Amniotic stem cell (primary cell): ENCODE measurements at places on chromosomes 1 and 21.

GRCh38 chr1:110148961-110149360 lies 1.3 kb upstream of the SLC6A17 start:
- no peak for DNase-seq

DNA sequence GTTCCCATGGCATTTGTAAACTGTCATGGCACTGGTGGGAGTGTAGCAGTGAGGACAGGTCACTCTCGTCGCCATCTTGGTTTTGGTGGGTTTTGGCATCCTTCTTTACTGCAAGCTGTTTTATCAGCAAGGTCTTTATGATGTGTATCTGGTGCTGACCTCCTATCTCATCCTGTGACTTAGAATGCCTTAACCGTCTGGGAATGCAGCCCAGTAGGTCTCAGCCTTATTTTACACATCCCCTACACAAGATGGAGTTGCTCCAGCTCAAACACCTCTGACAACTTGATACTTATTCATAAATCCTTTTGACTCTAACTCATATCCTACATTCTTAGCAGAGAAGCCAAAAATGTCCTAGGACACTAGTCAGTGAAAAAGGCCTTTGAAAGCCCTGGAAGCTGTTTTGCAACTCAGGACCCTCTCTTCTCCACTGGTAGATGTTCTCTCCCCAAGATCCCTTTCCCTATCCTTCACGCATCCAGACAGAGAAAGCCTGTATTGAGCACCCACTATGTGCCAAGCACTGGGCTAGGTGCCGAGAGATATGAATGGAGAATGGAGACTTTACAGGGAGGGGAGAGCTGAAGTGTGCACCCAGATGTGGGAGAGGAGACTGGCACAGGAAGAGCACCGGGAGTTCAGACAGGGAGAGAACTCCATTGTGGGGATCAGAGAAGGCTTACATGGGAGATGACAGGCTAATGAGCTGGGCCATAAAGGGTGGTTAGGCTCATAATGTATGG lies 6.7 kb upstream of the CSRP1 start:
- no peak for DNase-seq

DNA sequence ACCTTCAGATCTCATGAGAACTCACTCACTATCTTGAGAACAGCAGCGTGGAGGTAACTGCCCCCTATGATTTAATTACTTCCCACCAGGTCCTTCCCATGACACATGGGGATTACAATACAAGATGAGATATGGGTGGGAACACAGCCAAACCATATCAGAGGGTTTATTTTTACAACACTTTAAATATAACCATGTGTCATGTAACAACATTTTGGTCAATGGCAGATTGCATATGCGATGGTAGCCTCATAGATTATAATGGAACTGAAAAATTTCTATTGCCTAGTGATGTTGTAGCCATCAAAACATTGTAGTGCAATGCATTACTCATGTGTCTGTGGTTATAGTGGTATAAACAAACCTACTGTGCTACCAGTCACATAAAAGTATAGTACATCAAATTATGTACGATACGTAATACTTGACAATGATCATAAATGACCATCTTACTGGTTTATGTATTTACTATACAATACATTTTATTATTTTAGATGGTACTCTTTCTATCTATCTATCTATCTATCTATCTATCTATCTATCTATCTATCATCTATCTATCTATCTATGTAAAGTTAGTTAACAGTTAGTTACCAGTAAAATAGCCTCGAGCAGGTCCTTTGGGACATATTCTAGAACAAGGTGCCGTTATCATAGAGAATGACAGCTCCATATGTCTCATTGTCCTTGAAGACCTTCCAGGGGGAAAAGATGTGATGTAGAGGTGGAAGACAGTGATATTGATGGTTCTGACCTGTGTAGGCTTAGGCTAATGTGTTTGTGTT lies 12.6 kb upstream of the S100B start:
- no peak for DNase-seq

- DNase-seq: no peak
These were observed 39.6 kb upstream of the LDLRAP1 start for GRCh38 chr1:25503551-25504426.

GRCh38 chr1:24344090-24344742 lies 25.1 kb downstream of the GRHL3 start:
- DNase-seq: no peak

- DNase-seq: no peak
These were observed 13.8 kb downstream of the LEPR start for GRCh38 chr1:65434255-65434654.

DNA sequence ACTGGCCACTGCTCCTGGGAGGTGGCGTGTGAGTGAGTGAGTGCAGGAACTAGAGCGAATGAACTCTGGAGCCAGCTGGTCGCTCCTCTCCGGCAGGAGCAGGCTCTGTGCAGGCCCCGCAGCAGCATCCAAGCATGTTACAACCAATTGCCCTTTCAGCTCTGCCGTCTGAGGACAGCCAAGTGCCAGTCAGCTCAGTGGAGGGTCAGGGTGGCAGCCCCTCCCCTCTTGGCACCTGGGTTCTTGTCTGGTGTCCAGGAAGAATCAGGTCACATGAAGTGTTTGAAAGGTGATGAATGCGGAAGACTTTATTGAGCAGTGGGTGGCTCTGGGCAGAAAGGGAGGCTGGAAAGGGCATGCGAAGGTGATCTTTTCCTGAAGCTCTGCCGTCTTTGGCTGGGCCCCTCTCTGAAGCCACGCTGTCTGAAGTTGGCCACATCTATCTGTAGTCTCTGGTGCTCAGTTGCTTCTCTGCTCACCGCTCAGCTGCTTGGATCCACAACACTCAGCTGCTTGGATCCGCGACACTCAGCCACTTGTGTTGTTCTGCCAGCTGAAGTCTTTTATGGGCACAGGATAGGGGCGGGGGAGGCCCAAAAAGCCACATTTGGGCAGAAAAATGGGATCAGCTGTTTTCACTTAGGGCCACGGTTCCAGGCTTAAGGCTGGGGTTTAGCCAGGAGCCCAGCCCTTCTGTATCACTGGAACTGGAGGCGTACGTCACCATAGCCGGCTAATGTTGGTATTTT lies 139.8 kb downstream of the ADSS2 start:
- DNase-seq: no peak

DNA sequence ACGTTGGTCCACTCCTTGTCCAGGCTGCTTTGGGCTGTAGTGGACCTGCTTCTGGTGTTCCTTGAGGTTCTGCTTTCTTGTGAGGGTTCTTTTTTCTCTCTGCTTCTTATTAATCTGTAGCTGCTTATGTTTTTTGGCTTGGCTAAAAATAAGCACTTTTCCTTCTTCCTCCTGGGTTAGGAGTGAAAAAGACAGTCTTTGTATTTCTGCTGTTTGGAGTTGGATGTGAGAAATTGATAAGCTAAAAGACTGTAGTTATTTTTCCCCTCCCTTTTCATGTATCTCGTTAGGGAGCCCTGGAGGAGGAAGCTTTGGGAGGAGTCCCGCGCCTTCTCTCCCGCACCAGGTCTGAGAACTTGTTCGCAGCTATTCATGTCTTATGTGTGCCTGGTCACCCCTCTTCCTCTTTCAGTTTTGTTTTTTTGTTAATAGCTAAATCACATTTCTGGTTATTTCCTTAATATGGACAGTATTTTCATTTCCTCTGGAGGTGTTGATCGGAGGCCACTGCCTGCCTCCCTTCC lies 79.0 kb downstream of the GALNT2 start:
- no peak for DNase-seq

GRCh38 chr1:55402671-55403464 lies 187.7 kb upstream of the USP24 start:
- DNase-seq: peak; percentile 6

DNA sequence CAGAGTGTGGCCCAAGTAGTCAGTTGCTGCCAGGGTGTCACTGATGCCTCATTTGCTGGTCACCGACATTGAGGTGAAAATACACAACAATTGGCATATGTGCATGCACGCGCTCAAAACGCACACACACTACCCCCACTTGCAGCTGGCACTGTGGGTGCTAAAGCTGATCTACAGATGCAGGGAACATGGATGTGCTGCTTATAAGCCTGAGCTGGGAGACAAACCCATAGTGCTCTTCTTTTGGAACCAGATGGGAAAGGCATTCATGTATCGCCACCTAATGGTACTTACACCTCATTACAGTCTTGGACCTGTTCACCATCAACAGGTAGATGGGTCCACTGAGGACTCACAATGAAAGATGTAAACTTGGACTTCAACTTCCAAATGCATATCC lies 70.3 kb upstream of the CAMK1G start:
- DNase-seq: no peak

- DNase-seq: no peak
These were observed 2.9 kb upstream of the EFNA1 start for GRCh38 chr1:155124503-155125463.

- no peak for DNase-seq
These were observed 14.0 kb downstream of the SLC37A1 start for GRCh38 chr21:42527489-42528158.

DNA sequence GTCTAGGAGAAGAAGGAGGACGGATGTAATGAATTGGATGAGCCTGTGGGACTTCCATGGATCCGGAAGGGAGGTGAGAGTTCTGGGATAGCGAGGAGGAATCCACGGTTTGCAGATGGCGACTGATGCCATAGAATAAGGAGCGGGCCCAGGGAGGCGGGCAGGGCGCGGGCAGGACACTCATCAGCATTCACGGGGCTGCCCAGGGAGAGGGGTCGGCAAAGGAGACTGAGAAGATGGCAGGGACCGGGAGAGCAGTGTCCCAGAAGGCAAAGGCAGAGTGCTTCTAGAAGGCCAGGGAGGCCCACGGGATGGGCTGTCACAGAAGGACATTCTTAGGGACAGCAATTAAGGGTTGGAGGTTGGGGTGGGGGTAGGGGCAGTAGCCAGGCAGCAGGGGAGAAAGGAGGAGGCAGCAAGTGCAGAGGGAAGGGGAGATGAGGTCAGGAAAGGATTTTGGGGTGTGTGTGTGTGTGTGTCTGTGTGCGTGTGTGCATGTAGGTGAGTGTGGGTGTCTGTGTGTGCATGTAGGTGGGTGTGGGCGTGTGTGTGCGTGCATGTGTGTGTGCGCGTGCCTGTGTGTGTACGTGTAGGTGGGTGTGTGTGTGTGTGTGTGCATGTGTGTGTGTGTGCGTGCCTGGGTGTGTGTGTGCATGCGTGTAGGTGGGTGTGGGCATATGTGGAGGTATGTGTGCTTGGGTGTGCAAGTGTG lies 1.1 kb upstream of the COL8A2 start:
- DNase-seq: no peak
